ENCODE measurements at places on chromosomes 6 and 20.

- no peak for DNase-seq
These were observed 642.3 kb downstream of the MAFB start for GRCh38 chr20:40046703-40047102.

DNA sequence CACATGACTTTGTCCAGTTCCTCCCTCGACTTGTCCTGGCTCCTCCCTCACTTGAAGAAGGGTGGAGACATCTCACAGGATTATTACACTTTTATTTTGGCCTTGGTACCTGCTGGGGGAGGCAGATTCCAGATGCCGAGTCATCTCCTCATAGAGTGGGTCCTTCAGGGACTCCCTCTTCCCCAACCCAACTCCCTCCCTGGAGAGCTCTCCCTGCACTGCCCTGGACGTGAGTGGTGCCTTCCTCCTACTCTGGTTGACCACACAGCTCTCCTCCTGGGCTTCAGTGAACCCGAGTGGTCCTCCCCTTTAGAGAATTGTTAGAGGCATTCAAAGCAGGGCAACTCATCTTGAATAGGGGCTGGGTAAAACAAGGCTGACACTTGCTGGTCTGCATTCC lies 40.9 kb upstream of the MC3R start:
- DNase-seq: no peak

DNA sequence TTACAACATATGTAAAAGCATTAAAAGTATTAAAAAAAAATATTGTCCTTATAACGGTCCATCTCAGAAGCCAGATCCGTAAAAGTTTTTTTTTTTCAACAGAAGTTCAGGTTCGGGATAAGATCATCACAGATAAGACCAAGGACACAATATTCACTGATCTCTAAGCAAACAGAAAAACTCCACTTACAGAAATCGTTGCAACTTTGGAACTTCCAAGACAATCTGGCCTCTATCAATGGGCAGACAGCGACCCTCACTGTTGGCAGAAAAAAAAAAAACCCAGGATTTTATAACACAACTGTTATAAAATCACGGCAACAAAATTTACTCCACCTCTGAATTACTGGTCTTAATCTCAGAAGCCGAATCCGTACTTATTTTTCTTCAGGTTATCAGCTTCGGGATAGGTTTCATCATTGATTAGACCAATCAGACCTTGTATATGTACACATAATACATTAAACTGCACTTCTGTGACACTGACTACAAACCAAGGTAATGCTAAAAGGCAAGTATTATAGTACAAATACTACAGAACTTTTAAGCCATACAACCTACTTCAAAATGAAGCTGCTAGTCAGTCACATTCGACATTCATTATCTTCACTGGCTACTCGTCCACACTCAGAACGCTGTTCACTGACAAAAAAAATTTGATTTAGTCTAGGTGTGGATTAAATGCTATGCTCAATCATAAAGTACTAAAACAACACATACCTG lies 34.7 kb upstream of the SYNCRIP start:
- no peak for DNase-seq

DNA sequence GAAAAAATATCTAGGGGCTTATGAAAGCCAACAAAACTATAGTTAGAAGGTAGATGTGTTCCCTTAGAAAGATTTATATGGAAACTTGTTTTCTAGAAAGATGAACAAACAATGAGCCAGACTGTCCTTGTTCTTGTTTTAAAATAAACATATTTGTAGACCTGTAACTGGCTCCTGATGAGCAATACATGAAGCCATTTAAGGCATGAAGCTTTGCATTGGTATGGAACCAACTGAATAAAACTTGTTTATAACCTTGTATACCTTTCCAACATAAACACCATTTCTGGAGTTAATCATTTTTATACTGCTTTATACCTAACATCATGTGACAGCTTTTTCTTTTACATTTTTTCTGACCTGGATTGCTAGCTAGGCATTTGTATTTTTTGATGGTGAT lies 247.8 kb downstream of the PRL start:
- no peak for DNase-seq

DNA sequence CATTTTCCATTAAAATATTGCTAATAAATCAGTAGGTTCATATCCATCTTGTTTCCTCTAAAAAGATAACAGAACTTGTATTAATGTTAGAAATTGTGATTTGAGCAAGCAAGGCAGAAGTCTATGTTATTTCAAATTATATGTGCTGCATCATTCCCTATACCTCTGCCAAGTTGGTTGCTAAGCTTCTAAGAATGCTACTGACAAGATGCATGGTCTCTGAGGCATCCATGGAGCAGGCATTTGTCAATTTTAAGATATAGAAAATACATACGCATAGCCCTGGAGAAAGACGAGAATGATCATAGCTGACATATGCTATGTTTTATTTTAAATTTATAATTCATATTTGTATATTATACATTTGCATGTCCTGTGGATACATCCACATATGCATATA lies 168.3 kb upstream of the THEMIS start:
- DNase-seq: no peak

- no peak for DNase-seq
These were observed 15.3 kb upstream of the GPR63 start for GRCh38 chr6:96852605-96853004.

DNA sequence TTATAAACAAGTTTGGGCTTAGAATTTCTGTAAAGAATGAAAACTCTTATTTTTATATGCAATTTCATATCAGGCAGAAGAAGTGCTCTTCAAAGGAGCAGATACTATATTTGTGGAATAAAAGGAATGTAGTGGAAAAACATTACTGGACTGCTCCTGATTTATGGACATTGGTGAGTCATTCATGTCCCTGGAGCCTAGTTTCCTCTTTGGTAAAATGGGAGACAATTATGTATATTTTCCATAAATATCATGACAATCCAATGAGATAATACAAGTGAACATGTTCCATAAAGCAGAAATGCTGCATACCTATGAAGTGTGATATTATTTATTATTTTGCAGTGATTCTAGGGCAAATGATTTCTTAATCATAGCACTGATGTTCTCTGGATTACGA lies 445.8 kb upstream of the CITED2 start:
- no peak for DNase-seq

DNA sequence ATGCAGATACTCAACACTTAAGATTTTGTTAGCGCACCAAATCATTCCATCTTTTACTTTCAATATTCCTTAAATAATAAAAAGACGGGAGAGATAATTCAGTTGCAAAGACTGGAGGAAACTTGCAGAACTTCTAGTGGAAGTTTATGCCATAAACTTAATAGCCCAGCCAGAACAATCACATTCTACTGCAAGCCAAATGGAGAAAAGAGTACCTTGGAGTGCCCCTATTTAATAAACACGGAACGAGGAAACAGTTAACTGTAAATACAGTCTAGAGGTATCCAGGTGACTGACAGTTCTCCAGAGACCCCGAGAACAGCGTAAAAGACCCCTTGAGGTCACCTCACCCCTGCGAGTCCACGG lies 635 bp downstream of the SLC35B3 start:
- no peak for DNase-seq

DNA sequence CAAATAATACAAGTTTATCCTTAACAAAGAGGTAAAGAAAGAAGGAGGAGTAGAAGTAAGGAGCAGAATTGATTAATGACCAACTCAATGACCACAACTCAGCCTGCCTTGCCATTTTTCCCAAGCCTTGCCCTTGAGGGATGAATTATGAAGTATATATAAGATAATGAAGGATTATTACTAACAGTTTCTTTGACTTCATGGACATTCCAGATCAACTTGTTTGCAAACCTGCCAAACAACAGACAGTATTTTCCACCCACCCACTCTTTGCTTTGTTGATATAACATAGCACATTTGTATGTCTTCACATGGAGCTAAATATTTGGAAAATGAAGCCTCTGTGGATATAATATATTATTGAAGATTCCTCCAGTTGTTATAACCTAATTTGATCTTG lies 9.9 kb upstream of the C6orf141 start:
- DNase-seq: no peak

DNA sequence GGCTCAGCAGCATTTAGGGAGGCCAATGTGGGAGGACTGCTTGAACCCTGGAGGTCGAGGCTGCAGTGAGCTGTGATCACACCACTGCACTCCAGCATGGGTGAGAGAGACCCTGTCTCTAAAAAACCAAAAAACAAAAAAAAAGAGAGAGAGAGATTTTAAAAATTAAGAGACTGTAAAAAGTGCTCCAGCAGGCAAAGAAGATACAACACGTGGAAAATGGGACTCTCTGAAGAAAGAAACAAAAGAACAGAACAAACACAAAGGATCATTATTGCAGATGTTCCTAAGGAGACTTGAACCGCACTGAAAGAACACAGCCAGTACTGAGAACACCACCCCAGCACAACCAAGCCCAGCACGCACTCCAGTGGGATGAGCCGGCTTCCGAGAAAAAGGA lies 74.2 kb downstream of the TAF4 start:
- peak; percentile 0 for DNase-seq

DNA sequence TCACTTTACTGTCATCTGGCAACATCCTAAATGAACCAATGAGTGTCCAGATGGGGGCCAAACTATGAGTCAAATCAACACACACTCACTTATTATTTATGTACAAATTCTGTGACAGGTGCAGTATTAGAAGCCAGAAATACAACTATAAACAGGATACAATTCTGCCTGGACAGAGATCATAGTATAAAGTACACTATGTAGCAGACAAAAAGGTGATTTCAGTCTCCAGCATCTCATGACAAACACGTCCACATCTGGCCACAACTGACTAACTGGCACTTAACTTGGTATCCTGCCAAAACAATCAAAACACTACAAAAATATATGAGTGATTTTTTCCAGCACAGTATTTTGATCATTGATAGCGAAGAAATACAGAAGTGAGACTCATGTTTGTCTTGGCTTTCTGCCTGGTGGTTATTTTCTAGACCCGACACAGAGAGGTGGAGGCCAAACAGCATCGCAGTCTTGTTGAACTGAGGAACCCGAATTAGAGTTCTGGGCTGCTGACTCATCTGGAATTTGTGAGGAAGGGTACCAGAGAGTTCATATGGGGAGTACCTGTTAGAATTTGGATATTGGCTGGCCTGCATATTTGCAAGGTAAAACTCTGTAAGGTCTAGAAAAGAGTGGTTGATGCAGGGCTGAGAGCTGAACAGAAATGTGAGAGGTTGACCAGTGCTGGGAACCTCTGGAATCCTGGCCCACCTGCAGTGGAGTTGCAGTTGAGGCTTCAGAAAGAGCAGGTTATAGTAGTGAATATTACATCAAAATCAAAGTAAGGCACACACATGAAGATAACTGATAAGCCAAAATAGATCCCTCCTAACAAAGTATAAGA lies 475.2 kb downstream of the PTPRT start:
- DNase-seq: no peak

- DNase-seq: no peak
These were observed 80.8 kb upstream of the EYS start for GRCh38 chr6:65787787-65788186.

DNA sequence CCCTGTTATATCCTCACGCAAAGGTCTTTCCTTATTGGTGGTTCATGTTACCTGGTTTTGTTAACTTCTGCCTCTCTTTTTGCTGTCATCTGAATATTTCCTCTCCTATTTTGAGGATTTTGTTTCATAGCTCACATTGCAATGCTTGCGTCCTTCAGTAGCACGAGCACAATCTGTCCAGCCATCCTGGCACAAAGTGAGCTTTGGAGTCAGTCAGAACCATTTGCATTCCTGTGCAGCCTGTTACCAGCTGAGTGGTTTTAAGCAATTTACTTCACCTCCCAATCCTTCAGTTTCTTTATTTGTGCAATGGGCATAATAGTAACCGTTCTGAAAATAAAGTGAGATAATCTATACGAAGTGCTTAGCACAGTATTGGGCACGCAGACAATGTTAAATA lies 42.7 kb downstream of the AKAP7 start:
- no peak for DNase-seq

DNA sequence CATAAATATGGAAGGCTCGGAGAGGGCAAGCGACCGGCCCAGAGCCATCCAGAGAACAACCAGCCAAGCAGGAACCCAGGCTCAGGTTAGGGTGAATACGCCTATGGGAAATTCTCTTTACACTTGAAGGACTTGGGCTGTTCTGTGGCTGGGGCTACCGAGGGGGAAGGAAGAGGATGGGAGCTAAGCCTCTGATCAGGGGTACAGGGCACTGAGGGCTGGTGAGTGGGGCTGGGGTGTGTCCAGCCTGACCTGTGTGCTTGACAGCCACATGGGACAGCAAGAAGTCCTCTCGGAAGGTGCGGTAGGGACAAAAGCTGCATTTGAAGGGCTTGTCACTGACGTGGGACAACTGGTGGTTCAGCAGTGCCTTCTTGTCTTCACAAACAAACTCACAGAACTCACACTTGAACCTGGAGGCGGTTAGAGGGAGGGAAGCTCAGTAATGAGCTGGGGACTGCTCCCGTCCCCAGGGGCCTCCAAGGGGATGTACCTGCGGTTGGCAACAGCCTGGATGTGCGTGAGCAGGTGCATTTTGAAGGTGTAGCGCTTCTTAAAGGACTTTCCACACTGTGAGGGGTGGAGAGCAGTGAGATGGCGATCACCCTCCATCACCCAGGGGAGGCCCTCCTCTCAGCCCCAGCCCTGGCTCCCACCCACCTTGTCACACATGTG lies 11.9 kb downstream of the ZNF335 start:
- DNase-seq: peak; percentile 17

- no peak for DNase-seq
These were observed 97.8 kb upstream of the MRPS10 start for GRCh38 chr6:42315259-42315990.

- no peak for DNase-seq
These were observed 309 bp upstream of the ABRACL start for GRCh38 chr6:139028215-139028657.

DNA sequence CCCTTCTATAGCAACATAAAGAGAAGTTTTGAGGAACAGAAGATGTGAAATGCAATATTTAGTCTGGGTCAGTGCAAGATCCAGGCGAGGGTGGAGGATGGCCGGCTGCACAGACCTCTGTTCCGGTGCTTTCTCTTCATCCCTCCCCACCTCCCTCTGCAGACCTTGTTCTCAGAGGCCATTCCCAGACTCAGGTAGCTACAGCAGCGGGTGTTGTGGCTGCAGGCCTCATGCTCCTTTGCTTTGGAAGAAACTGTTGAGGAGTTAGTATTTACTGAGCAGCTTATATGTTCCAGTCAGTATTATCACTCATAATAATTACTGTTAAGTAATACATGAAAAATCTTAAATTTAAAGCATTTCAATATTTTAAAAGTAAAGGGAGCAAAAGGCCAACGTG lies 1.7 kb downstream of the BTN3A3 start:
- no peak for DNase-seq

DNA sequence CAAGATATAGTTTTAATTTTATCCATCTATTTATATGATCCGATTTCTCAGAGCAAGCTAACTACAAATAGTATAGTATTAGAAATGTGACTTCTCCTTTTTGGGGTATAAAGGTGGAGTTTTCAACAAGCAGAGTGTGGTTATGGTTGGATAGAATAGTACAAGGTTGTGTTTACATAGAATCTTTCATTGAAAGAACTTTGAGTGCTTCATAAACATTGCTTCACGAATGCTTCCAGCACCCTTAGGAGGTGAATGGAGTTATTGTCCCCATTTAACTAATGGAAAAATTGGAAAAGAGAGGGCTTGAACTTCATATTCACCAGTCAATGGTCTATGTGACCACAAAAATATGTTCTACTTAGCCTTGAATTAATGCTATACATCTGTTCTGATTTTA lies 134.1 kb upstream of the CITED2 start:
- DNase-seq: no peak
